ENCODE measurements at places on chromosomes 11 and 22. TPM values are rescaled to one million over a fixed set of nuclear protein-coding genes. Genes with fewer than 3 reads are reported as not detected.

DNA sequence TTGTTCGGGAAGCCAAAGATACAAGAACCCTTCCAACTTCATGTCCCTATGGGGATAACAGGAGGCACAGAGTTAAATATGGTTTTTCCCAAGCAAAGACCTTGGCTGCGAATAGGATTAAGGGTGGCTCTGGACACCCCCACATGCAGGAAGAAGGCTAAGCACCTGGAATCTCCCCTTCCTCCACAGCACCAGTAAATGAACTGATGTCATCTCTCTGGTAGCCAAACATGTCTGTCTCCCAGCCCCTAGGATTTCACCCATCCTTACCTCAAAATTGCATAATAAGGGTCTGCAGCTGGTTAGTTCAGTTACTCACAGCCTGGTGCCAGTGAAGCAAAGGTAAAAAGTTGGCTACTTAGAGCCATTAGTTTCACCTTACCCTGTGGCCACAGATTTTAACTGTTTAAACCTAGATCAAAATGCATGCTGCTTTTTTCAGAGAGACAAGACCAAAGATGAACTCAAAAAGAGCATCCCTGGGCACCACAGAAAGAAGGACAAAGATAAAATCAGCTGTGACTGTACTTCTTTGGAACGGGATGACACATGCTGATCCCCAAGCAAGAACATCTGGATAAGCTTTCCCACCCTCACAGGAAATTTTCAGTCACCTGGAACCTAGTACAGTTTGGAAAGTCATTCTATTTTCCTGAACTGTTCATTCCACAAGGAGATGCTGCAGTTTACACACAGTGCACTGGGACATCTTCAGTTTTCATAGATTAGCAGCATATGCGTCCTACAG lies 77.2 kb upstream of the AKIP1 start:
- DNase-seq, result no peak

DNA sequence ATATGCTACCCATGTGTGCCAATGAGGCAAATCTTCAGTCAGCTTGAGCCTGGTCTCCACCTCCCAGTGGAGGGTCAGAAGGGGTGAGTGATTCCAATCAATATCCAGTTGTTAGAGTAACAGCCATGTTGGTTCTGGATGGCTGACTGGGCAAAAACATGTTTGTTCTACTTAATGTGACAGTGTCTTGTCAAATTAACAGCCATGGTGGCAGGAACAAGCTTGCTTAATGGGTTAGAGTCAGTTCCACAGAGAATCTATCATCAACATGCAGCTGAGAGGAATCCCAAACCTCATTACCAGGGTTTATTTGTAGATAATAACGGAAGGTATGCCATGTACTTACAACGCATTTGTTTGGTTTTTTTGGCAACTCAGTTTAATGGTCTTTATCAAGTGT lies 133.2 kb downstream of the SLC17A6 start:
- DNase-seq, result no peak

The SHANK3 gene
- 2.6 TPM for total RNA-seq

- DNase-seq, result peak; percentile 51
Observed at GRCh38 chr22:45319324-45319685, 9.6 kb downstream of the FAM118A start.

- DNase-seq, result peak; percentile 44
Observed at GRCh38 chr11:118912742-118913410, 12.8 kb downstream of the BCL9L start.

DNA sequence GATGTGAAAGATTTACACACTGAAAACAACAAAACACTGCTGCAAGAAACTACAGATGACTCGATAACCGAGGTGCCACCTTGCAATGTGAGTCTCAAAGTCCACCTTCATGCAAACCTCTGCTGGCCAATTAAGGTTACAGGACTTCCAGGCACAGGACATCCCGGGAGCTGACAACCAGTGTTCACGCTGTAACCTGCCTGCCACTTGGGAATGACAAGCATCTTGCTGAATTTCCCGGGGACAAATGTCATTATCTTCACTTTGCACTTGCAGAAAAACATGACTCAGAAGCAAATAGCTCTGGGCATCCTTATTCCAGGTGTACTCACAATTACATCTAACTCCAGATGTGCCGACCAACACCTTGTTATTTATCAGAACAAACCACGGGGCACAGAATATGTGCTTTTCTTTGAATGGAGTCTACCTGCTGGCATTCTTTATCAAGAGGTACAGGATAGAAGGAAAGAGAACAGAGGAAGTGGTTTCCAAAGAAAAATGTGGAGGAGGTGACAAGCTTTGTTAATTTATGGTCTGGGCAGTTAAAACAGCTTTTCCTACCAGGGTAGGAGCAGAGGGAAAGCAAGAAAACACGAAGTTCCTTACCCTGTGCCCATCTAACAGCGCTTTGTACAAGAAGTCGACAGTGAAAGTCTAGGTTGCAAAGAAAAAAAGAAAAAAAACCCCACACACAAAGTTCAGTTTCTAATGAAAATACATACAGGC lies 72.3 kb downstream of the SHANK2 start:
- DNase-seq, result no peak

DNA sequence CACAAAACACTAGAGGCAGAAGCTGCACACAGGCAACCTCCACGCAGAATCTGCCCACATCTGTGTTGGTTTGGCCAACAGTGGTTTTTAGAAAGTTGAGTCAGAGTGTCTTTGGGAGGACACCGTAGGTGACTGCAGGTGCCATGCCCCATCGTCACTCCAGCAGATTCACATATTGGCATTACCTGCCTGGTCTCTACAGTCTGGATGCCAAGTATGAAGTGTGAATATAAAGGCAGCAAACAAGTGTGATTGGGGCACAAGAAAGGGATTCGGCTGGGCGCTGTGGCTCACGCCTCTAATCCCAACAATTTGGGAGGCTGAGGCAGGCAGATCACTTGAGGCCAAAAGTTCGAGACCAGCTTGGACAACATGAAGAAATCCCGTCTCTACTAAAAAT lies 11.0 kb upstream of the FXYD2 start:
- DNase-seq, result no peak

The OR6A2 gene
- total RNA-seq, result 0.17 TPM

- no peak for DNase-seq
Observed at GRCh38 chr11:123233280-123233974, 38.4 kb upstream of the CLMP start.

GRCh38 chr11:116042146-116042545 lies 537.9 kb upstream of the CADM1 start:
- DNase-seq, result no peak

The PHETA2 gene
- total RNA-seq, result 8.0 TPM

- DNase-seq, result no peak
Observed at GRCh38 chr11:63611395-63611747, 2.9 kb downstream of the PLAAT3 start.

The NLRP6 gene
- 0.20 TPM for total RNA-seq

DNA sequence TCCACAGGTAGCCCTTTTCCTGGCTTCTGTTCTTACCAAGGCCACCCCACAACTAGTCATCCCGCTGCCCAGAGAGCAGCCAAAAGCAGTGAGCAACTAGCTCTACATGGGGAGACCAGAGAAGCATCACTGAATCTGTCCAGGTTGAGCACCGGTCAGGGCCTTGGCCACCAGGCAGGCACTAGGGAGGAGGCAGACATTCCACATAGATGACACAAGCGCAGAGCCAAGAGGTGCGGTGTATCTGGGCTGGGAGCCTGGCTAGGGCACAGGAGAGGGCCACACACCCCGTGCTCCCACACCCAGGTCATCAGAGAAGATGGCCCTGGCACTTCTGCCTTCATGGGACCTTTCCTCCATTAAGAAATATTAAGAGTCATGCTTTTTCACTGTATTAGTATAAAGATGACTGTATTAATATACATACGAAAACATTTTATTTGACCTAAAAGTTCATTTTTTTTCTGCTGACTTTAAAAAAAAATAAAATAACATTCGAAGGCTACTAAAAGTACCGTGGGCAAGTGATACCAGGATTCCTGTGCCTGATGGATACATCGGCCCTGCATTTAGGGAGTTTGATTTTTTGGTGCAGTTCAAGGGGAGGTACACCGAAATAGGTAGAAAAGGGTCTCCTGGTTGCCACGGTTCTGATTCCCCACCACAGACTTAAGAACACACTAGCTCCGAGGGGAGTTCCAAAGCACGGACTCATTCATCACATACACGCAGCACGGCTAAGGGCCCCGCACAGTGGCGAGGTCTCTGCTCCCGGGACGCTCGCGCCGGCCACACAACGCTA lies 1.2 kb downstream of the DGCR2 start:
- no peak for DNase-seq

The CCDC87 gene
- total RNA-seq, result 0.33 TPM

DNA sequence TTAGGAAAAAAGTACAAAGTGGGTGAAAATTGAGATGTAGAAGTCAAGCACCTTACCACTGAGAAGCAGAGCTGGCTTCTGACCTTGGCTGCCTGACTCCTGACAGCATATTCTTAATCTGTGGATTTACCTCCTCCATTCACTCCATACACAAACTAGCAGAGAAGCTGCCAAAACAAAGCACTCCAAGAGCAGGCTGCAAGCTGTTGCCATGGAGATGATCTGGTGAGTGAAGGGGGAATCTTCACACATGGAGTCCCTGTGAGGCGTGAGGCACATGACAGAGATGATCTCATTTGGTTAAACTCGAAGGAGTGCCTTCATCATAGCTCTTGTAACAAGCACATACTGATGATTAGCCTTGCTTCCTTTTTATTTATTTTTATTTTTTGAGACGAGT lies 16.1 kb downstream of the COMMD9 start:
- no peak for DNase-seq

The ADM2 gene
- total RNA-seq, result not detected

- DNase-seq, result no peak
Observed at GRCh38 chr22:19916941-19917340, 24.6 kb upstream of the COMT start.

GRCh38 chr11:128318856-128319474 lies 268.4 kb downstream of the ETS1 start:
- no peak for DNase-seq

All from ovary (tissue), 10 donors.